ENCODE measurements at places on chromosomes 12 and 14. TPM values are rescaled to one million over a fixed set of nuclear protein-coding genes. Genes with fewer than 3 reads are reported as not detected.

GRCh38 chr12:34341362-34341733 lies 319.1 kb downstream of the ALG10 start:
- no peak for DNase-seq

GRCh38 chr12:43883311-43883710 lies 47.4 kb downstream of the TMEM117 start:
- DNase-seq: no peak

- no peak for DNase-seq
Observed at GRCh38 chr12:63752841-63753240, 26.9 kb upstream of the RXYLT1 start.

DNA sequence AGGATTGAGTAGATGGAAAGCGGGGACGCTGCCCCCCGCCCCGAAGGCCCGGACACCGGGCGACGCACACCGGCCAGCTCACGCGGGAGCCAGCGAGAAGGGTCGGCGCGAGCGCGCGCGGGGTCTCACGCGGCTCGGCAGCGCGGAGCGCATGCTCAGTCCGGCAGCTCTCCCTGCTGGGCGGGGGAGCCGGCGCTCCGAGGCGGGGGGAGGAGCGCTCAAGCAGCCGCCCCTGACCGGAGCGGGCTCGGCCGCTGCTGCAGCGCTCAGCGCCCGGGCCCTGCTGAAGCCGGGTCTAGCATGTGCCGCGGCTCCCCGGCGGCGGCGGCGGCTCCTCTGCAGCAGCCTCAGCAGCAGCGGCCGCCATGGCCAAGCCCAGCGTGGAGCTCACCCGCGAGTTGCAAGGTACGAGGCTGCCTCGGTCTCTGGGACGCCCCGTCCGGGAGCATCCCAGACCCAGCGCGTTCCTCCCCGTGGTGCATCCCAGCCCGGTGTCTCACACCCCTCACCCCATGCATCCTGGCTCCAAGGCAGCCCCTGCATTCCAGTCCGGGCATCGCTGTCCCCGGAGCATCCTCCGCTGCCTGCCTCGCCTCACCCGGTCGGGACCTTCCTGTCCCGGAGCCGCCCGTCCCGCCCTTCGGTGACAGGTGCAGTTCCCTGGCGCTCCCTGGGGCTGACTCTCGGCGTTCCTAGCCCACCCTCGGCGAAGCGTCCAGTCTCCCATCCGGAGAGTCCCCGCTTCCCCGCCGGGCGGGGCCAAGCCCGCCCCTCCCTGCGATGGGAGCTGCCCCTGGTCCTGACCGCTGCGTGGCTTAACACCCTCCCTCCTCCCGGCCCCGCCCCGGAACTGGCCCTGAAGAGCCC lies at the start of gene CARMIL3:
CARMIL3 (plus strand) TSS at position 221 of the 867 bp plus-strand sequence; CDS start at position 366, 145 bp downstream.
- no peak for DNase-seq

DNA sequence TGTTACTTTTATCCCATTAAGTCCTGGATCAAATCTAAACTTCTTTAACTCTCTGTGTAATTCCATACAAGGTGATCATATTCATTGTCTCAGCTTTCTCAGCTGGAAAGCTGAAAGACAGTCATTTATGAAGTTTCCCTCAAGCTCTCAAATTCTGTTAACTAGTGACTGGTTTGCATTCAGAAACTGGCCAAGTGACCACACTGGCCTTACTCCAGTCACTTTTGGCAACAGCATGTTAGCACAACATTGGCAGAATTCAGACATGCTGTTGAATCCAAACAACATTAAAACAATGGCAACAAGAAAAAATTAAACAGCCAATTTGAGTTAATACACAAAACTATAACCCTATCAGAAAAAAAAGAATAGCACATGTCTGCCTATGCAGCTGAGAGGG lies 343.3 kb downstream of the MDGA2 start:
- DNase-seq: no peak

Gene CACNA2D4
- total RNA-seq: 3.2 TPM
